GDM1 (cell line): ENCODE measurements at places on chromosomes 3 and 15.

- no peak for DNase-seq
Measured at GRCh38 chr3:71994203-71994602, 209.3 kb upstream of the PROK2 start.

GRCh38 chr3:11850003-11850402 is 3.3 kb upstream of the TAMM41 start:
- no peak for DNase-seq

- DNase-seq, result peak; percentile 28
Measured at GRCh38 chr3:11335056-11335608, 62.9 kb downstream of the ATG7 start.

GRCh38 chr3:67699882-67700281 is 45.5 kb upstream of the SUCLG2 start:
- no peak for DNase-seq

DNA sequence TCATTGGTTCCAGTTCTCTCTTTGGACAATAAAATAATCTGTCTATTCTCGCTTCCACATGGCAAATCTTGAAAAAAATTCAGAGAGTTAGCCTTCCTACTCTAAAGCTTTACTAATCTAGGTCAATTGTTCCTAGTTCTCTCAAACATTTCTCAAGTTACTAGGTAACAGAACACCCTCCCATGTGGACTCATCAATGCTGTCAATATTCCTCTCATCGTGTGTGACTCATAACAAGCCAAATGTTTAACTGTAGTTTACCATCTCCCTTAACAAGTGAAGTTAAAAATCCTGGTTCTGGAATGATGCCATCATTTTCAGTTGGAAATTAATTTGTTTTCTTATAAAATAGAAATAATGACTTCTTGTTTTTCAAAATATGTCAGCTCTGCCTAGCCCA is 438.6 kb downstream of the ROBO1 start:
- no peak for DNase-seq

DNA sequence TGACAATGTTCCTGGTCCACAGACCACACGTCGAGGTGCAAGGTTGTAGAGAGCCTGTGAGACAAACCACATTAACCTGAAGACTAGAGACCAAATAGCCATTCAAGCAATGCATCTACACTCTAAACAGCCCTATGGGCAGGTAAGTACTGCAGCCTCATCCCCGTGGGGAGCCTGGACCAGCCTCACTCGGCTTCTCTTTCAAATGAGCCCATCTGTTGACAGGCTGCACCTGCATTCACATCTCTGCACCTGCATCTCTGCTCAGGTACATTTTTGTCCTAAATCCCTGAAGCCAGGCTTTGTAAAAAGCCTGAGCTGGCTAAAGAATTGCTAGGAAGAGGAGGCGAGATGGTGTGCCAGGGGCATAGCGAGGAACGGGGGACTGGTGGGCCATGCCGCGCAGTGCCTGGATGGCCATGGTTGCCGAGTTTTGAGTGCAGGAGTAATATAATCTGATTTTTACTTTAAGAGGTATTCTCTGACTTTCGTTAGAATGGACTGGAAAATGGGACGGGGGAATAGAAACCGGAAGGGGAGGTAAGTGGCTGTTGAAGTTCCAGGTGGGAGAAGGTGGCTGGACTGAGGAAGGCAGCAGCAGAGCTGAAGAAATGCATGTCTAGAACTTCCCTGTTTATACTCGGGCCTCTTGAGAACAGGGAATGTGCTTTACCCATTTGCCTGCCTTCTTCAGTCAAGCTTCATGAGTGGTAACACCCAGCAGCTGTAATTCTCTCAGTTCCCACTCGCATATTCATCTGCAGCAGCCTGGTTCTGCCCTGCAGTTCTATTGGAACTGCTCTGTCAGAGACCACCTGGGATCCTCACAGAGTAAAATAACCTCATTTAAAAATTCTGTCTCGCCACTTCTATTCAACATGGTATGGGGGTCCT is 226.4 kb downstream of the OPA1 start:
- no peak for DNase-seq

- no peak for DNase-seq
Measured at GRCh38 chr3:13852638-13853009, 27.2 kb downstream of the WNT7A start.

DNA sequence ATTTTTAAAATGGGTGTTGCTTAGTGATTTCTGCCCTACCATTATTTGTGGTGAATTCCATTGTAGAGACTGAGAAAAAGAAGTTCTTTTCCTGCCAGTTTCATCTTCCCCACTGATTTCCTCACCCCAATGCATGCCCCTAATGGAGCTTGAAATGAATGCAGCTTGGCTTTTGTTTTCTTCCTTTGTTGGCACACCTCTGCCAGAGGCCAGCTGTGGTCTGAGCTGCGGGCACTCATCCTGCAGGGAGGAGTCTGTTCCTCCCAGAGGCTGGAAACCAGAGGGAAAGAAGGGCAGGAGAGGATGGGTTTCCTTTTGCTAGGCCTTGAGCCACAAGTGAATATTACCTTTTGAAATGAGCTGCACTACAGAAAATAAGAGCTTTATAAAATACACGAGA is 9.3 kb upstream of the ST8SIA2 start:
- DNase-seq, result no peak

- DNase-seq, result no peak
Measured at GRCh38 chr15:50803479-50804180, 38.1 kb upstream of the SPPL2A start.

DNA sequence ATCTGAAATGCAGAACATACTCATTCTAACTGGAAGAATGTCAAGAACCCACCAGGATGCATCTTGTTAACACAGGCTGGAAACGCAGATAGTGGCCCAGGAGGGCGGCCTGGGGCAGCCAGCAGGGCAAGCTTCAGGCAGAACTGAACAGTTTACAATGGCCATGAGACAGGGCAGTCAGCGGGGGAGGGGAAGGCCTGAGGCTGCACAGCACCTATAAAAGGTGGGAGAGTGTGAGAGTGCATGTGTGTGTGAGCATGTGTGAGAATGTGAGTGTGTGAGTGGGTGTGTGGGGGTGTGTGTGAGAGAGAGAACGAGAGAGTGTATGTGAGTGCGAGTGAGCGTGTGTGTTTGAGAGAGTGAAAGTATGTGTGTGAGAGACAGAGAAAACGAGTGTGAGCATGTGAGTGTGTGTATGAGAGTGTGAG is 26.8 kb upstream of the SLCO2A1 start:
- DNase-seq, result no peak

GRCh38 chr15:60362321-60363086 is 35.3 kb downstream of the ANXA2 start:
- DNase-seq, result no peak

DNA sequence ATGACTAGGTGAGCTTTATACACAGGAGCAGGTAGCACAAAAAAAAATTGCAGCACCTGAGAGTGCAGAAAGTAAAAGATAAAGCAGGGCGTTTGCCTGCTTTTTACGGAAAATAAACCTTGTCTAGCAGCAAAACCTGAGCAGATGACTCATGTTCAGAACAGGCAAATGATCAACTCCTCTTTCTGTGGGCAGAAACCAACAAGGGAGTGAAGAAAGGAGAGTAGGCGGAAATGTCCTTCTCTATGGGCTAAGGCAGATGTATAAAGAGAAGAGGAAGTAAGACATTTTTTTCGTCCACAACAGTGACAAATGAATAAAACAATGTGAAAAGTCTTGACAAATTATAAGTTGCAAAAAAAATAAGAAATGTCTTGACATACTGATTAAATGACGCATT is 24.5 kb upstream of the GMNC start:
- DNase-seq, result no peak

DNA sequence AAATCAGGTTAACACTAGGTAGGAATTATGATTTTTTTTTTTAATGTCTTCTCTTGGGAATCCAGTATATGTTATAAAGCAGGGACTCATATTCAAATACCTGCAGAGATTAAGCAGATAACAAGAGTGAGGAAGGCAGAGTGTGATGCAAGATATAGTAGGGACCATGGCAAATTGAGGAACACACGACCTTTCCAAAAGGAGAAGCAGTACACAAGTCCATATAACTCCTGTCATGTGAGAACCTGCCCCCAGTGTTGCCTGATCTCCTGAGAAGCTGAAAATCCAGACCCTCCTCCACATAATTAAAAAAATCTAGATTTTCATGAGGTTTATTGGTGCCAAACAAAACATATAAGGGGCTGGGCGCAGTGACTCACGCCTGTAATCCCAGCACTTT is 3.6 kb downstream of the RFC4 start:
- DNase-seq, result no peak

DNA sequence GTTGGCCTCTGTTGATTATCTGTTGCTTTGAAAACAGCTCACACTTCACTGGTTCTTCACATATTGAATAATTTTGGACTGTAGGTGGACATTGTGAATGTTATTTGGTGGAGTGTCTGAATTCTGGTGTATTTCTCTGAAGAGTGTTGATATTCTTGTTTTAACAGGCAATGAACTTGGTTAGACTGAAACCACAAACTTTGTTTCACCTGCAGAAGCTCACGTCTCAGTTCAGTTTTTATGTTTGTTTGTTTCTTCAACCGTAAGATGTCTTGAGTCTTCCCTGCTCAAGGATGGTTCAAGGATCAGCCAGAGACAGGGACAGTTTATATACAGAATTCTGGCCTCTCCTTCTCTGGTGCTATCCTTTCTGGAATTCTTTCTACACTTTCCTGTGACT is 43.6 kb downstream of the C3orf20 start:
- no peak for DNase-seq

GRCh38 chr15:98547275-98547674 is 101.1 kb upstream of the IGF1R start:
- no peak for DNase-seq

- no peak for DNase-seq
Measured at GRCh38 chr3:127175272-127175671, 17.7 kb upstream of the PRR23E start.

DNA sequence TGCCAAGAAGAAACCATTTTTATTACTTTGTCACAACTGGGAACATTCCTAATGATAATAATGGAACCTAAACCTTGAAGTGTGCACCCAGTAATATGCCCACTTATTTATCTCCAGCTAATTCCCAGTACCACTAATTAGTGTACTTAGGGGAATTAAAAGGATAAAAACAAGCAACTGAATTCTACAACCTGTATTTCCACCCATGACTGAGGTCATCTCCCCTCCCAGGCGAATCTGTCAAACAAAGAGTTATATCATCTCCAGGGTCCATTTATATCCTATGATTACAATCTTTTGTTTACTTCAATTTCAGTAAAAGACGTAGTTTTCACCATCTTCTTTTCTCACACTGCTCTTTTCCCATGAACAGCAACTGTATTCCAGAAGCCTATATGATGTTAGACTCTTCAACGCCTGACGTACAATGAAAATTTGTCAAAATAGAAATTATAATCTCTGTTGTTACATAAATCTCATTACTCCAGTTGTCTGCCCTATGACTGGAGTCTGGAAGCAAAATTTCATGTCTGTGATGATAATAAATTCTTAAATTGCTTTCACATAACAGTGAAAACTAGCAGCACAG is 177.6 kb downstream of the GOLIM4 start:
- no peak for DNase-seq

GRCh38 chr15:81133782-81134461 is at the start of gene CFAP161:
Gene CFAP161 (plus strand): TSS chr15:81134270. CDS start chr15:81134330, 60 bp downstream.
- DNase-seq, result no peak

- no peak for DNase-seq
Measured at GRCh38 chr3:66467996-66468735, 32.7 kb downstream of the LRIG1 start.

GRCh38 chr3:71441217-71441924 is 142.2 kb downstream of the FOXP1 start:
- no peak for DNase-seq

GRCh38 chr3:192445770-192446644 is 281.3 kb downstream of the FGF12 start:
- DNase-seq, result no peak

DNA sequence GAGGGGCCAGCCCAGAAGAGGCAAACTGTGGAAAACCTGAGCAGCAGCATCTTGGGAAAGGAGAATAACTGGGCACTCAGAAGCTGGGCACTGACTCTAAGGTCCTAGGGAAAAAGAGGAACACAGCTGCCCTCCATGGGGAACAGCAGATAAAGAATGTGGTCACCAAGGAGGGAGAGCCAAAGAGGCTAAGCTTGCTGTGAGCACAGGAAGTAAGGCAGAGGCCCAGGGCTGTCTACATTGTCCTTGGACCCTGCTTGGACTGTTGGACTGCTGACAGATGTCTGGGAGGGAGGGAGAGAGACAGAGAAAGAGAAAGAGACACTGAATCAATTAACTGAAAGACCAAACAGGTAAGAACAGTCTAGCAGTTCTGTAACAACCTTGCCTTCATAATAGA is 4.5 kb upstream of the MNS1 start:
- DNase-seq, result peak; percentile 25

GRCh38 chr3:108387063-108387462 is 90.7 kb downstream of the HHLA2 start:
- DNase-seq, result no peak

DNA sequence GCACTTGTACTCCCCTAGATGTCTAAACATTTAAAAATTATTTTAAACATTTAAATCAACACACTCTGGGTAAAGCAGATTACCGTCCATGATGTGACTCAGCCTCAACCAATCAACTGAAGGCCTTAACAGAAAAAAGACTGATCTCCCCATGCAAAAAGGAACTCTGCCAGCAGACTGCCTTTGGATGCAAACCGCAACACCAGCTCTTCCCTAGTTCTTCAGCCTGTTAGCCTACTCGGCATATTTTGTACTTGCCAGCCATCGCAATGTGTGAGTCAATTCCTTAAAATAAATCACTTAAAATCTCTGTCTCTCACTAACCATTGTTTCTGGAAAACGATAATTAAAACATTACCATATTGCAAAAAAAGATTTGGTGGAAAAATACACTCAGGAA is 375.9 kb downstream of the RSL24D1 start:
- DNase-seq, result no peak

GRCh38 chr3:4065554-4065953 is 237.6 kb upstream of the SETMAR start:
- DNase-seq, result no peak

- no peak for DNase-seq
Measured at GRCh38 chr3:179801263-179801662, 148.4 kb downstream of the USP13 start.

DNA sequence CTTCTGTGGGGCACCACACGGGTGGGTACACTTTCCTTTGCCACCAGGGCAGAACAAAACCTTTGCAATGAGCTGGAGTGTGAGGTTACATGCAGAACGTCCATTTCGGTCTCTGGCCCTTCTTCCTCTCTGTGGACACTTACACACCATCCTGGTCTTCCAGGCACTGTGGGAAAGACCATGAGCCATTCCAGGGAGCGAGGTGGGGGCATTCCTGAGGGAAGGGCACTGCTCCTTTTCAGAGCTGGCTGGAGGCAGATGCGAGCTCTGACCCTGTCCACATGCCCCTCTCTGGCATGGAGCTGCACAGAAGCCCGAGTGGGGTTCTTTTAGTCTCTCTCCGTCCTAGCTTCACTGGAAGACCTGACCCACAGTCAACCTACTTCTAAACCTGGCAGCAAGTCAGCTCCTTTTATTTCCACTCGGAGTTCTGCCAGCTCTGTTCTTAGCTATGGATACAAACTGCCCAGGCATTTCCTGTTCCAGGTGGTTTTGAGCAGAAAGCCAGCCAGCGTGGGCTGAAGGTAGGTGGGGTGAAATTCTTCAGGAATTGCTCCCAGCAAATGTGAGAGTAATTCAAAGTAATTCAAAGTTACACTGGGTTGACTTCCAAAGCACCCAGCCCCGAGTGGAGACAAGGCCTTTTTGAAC is 281.4 kb downstream of the ADAMTS17 start:
- DNase-seq, result no peak

GRCh38 chr15:39835550-39835949 is 52.9 kb upstream of the FSIP1 start:
- DNase-seq, result no peak

GRCh38 chr15:63634154-63634553 is 37.0 kb downstream of the FBXL22 start:
- no peak for DNase-seq
